Thoracic aorta (tissue), 2 donors: ENCODE measurements at places on chromosomes 11 and 22. TPM values are rescaled to one million over a fixed set of nuclear protein-coding genes. Genes with fewer than 3 reads are reported as not detected.

DNA sequence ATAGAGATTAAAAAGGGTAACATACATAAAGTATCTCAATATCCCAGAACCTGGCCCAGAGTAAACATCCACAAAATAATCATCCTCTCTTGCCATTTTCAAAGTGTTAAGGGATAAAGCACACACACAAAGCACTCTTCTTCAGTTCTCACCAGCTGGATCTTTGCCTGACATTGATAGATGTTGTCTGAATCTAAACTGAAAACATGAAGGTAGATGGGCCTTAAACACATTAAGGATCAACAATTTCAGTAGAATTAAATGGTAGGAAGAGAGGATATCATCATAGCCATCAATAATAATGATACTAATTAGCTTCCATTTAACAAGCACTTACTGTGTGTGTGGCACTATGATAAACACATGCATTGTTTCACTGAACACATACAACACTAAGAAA is 261.1 kb downstream of the OPCML start:
- no peaks in the 10 kb centered on the region for H3K4me1 ChIP-seq
- no peaks in the 10 kb centered on the region for H3K27me3 ChIP-seq
- no peaks in the 10 kb centered on the region for H3K36me3 ChIP-seq
- DNase-seq, result no peak
- H3K4me3 ChIP-seq, result no peak overlapping the region

DNA sequence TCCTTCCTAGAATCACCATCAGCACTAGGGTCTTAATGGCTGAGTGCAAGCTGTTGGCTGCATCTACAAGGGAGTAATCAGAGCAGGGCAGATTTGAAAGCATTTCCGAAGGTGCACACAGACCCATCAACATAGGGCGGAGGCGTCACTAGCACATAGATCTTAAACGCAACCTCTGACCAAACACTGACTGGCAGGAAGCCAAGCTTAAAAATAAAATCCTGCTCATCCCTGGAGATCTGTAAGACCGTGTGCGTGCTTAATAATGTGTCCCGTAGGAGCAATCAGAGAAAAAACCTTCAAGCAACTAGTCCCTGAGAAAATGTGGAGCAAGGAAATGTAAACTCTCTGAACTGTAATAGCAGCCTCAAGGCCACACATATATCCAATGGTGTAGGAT is 470.5 kb downstream of the ETS1 start:
- peaks cover 13% of the 10 kb centered on the region for H3K4me1 ChIP-seq
- H3K4me3 ChIP-seq, result peak overlapping the region; percentile 11
- DNase-seq, result no peak

- H3K4me3 ChIP-seq, result no peak overlapping the region
- no peak overlapping the region for H3K27ac ChIP-seq
- no peaks in the 10 kb centered on the region for H3K27me3 ChIP-seq
- no peak for DNase-seq
Observed at GRCh38 chr11:74691755-74692154, 39.5 kb downstream of the CHRDL2 start.

DNA sequence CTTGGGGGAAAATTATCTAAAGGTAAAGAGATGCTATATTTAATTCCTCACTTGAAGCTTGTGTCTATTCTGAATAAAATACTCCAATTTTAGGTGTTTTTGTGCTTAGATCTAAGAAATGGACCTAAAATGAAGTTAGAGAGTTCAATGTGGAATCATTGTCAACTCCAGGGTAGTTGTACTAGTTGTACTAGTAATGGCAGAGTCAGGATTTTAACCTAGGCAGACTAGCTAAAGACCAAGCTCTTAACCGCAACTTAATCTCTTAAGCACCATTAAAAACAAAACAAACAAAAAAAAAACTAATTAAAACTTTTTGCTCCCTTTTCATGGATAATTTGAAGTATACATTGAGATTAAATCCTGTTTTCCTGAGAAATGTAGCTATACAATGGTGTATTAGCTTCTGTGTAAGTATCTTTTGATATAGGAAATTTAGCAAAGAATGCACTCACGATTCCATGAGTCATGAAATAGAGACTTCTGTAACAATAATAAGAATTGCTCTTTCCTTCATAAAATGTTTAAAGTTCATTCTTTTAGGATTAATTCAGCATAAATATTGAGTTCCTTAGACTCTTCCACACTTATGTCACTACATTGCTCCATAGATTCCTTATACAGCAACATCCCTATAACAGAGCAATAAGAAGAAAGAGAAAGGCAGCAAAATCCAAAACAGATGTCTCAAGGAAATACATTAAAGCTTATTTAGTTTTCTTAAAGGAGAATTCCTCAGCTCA is 26.5 kb upstream of the SOX6 start:
- no peak for DNase-seq
- no peaks in the 10 kb centered on the region for H3K27me3 ChIP-seq
- no peaks in the 10 kb centered on the region for H3K4me1 ChIP-seq
- no peaks in the 10 kb centered on the region for H3K36me3 ChIP-seq

DNA sequence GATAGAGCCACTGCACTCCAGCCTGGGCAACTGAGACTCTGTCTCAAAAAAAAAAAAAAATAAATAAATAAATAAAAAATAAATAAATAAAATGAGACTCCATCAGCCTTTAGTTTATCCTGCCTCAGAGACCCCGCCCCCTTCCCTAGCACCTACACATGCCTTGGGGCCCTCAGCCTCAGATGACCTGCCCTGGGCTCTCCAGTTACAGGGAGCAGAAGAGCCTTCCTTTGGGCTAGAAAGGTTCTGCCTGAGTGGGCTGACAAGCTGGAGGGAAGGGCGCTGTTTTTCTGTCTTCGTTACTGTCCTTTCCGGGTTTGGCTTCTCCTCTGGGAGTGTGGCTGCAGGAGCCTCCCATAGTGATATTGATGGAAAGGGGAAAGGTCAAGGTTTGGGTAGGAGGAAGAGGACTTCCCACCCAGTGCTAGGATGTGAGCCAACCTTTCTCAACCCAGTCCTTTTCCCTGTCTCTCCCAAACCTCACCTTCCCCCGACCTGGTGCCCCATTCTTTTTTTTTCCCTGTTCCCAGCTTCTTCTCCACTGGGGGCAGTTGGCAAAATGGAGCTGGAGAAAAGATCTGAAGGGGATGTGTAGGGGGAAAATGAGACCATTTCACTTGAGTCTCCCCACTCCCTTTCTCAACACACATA is 1.5 kb upstream of the SF3B2 start:
- peak overlapping the region; percentile 96 for H3K4me3 ChIP-seq
- peaks cover 34% of the 10 kb centered on the region for H3K4me1 ChIP-seq
- H3K27ac ChIP-seq, result no peak overlapping the region

The IFITM1 gene
- 220 TPM for total RNA-seq

The SOX10 gene
- 0.49 TPM for total RNA-seq

The PRDX5 gene
- 91.1 TPM for total RNA-seq
